ENCODE measurements at places on chromosomes 5 and 9.

- no peak for DNase-seq
Observed at GRCh38 chr9:110659891-110660541, 8.6 kb upstream of the MUSK start.

DNA sequence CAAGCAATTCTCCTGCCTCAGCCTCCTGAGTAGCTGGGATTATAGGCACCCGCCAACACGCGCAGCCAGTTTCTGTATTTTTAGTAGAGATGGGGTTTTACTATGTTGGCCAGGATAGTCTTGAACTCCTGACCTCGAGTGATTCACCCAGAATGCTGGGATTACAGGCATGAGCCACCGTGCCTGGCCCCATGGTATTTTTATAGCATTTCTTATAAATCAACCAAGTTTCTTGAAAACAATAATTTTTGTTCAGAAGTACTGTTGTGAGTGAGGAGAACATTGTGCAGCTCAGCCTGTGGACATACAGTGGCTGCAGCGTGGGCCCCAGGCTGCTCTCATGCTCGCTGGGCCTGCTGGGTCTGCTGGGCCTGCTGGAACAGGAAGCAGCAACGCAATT lies 45.3 kb downstream of the MAP1B start:
- DNase-seq = no peak

GRCh38 chr5:87940775-87941174 lies 327.9 kb downstream of the TMEM161B start:
- DNase-seq = no peak

GRCh38 chr9:136609160-136609475 lies 53.6 kb upstream of the EGFL7 start:
- DNase-seq = no peak

DNA sequence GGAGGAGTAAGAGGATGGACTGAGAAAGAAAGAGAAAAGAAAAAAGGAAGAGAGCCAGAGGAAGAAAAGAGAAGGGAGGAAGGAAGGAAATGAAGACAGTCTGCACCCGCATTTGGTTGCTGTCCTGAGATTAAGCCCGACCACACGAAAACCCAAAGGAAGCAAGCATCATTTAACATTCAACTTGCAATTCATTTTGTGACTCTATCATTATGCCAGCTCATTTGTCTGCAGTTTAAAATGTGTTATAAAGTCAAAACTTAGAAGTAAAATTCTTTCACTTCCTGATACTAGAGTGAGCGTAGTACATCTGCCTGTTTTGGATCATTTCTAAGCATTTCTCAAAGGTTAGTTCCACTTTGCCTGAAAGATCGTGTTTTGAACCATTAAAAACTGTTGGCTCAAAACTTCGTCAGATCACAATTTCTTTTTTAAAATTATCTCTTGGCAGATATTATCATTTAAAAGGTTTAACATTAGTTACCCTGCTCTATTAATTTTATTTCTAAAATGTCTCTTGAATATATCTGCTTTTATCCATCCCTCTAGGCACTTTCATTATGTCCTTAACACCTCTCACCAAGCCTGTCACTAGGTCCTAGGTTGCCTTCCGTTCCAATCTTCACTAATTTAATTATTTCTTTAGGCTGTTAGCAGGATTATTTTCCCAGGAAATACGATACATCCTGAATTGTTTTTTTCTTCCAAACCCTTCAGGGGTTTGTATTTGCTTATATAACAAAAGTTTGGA lies 240.9 kb downstream of the TLE4 start:
- peak; percentile 5 for DNase-seq

DNA sequence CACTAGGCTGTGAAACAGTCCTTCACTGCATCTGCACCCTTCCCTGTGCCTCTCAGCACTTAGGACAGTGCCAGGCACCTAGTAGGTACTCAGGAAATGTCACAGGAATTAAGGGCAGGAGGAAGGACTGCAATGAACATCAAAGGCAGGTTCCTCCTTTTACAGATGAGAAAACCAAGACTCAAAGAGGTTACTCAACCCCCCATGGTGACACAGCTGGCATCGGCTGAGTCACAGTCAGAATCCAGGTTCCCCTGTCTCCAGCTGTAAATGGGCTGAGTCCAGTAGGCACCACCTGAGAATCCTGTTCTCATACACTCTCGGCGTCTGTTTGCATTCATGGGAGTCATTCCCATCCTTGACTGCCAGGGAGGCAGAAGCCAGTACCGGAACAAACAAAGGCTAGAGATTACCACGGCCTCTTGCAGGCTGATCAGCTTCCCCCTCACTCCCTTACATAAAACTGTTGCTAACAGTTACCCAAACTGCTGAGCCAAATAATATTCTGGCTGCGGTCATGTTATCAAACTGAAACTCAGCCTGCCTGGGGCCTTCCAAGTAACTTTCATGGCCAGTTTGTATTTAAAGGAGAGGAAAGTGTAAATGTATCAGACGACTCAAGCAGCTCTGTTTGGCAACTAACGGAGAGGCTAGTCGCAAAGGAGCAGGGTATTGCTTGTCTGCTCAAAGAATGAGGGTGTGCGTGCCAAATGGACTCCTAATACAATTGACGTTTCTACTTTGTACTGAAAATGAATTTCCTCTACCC lies 201.7 kb downstream of the PAPPA start:
- no peak for DNase-seq

DNA sequence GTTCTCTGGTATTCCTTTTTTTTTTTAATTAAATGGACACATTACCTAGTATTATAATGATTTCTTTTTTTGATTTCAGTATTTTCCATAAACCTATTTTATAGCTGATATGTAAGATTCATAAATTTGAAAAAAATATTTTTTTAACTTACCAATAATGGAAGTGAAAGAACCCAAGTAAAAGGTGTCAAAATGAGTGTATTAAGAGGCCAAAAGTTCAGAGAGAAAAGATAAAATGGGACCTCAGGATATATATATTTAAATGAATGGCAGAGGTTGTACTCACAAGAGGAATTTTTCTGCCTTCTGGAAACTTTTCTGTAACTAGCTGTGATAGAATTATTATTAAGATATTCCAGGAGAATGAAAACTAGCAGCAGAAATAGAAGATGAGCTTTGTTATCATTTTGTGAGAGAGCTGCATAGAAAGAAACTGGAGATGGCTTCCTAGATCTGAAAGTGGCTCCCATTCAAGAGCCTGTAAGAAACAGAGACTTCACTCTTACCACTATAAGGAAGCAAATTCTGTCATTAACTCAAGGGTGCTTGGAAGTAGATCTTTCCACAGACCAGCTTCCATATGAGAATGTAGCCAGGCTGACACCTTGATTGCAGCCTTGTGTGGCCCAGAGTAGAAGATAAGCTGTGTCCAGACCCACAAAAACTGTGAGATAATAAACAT lies 91.7 kb downstream of the MRPS30 start:
- no peak for DNase-seq

DNA sequence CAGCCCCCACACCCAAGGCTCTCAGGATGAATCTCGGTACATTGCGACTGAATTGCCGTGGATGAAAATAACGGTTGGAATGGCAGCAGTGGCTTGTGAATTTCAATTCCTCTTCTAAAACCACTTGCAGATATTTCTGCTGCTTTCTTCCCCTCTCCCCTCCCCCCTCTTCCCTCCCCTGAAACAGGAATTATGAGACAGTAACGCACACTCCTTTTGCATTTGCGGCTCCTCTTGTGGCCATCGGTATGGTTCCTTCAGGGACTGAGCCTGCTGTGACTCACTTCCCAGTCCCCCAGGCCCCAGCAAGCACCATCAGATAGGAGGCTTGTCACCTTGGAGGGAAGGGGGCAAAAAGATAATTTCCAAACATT lies 9.7 kb downstream of the DCANP1 start:
- DNase-seq = peak; percentile 61

- no peak for DNase-seq
Observed at GRCh38 chr9:93187047-93187446, 3.1 kb downstream of the WNK2 start.

GRCh38 chr5:81207009-81207408 lies 26.1 kb upstream of the CKMT2 start:
- DNase-seq = no peak

DNA sequence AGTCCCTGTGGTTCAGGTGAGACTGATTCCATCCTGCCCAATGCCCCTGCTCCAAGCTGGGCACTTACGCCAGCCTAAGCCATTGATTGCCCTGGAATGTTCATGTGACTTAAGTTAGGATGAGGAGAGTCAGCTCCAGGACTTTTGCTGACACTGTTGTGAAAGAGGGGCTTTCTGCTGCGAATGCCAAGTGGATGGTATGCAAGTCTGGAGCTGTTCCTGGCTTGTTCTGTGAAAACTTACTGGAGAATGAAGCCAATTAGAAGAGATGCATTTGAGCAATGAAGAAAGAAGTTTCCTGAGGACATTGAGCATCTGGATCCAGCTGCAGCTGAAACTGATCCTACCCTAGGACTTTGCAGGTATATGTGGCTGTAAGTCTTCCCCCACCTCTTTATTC lies 61.2 kb upstream of the ZFR start:
- DNase-seq = no peak

DNA sequence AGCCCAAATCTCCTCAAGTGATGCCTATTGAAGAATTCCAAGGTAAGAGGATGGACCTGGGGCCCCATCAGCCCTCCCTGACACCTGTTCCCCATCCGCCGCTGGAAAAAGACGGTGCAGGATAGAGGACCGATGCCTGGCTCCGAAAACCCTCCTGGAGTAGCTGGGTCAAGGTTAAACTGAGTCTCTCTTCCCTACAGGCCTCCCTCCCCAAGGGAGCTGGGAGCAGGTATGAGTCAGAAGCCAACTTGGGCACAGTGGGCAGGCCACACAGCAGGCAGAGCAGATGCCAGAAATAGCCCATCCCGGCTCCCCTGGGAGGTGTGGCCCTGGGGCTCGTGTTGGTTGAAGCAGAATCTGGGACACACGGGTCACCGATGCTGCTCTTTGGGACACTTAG lies 75.6 kb downstream of the NTNG2 start:
- DNase-seq = no peak

DNA sequence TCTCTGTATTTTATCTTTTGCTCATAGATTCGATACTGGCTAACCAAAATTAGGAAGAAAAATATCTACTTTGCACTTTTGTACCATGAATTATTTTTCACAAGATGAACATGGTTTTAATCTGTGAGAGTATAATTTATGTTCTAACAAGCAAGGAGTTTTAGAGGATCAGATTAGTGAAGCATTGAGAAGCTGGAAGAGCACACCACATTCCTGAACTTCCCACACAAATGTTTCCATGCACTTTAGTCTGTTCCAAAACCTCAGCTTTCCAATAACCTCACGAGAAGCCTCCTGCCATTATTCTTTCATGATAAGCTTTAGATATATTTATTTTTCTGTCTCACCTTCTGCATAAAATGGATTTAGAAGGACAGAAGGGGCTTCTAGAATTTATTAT lies 98.7 kb upstream of the MPDZ start:
- no peak for DNase-seq

DNA sequence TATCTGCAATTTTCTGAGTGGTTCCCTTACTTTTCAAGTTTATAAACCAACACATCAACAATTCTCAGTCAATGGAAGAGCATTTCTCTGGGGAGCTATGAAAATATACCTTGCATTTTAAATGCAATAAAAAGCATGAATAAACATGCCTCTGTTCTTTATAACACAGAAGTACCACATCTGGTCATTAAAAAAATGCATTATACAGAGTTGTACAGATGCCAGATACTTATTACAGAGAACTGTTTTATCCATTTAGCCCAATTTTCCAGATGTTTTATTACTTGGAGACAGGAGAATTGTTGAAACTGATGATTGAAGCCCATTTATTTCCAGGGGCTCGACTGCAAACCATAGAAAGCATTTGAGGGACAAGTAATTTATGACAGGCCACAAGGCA lies 19.2 kb upstream of the HEXB start:
- DNase-seq = no peak

GRCh38 chr5:11863911-11864310 lies 40.3 kb downstream of the CTNND2 start:
- no peak for DNase-seq
